Heart left ventricle (tissue), 16 donors: ENCODE measurements at places on chromosomes 4 and X. TPM values are rescaled to one million over a fixed set of nuclear protein-coding genes. Genes with fewer than 3 reads are reported as not detected.

DNA sequence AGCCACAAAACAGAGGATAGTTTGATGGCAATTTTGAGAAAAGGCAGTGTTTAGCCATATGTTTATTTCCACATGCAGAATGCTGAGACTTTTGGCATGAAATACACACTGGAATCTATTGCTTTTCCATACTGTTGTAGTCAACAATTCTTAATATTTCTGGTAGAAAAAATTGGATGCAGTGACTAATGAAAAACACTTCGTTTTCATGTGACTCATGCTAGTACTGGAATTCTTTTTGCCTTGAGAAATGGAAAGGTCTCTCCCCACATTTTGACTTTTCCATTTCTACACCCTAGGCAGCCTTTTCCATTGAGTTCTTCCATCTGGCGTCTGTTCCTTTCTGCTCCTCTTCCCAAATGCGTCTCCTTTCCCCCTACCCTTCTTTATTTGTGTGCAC is 425.2 kb upstream of the FTHL17 start:
- H3K4me3 ChIP-seq: no peak overlapping the region
- DNase-seq: no peak
- no peaks in the 10 kb centered on the region for H3K4me1 ChIP-seq
- no peaks in the 10 kb centered on the region for H3K36me3 ChIP-seq
- H3K27me3 ChIP-seq: no peaks in the 10 kb centered on the region

Gene DTHD1
- not detected for polyA plus RNA-seq

GRCh38 chr4:83535520-83536361 is at the start of gene GPAT3:
GPAT3 (plus strand) TSS chr4:83536108; CDS start chr4:83536623, 515 bp downstream.
- no peaks in the 10 kb centered on the region for H3K36me3 ChIP-seq
- H3K27ac ChIP-seq: peak within 1 kb of the TSS; percentile 91
- DNase-seq: peak; percentile 82
- H3K4me3 ChIP-seq: peak within 1 kb of the TSS; percentile 83
- H3K4me1 ChIP-seq: peaks cover 8% of the 10 kb centered on the region
- peaks cover 3% of the 10 kb centered on the region for H3K27me3 ChIP-seq

- no peaks in the 10 kb centered on the region for H3K36me3 ChIP-seq
- H3K27ac ChIP-seq: no peak overlapping the region
- H3K4me1 ChIP-seq: no peaks in the 10 kb centered on the region
- DNase-seq: no peak
- no peak overlapping the region for H3K4me3 ChIP-seq
- no peaks in the 10 kb centered on the region for H3K27me3 ChIP-seq
These were observed 214.0 kb upstream of the PSAPL1 start for GRCh38 chr4:7648544-7649395.

- DNase-seq: no peak
- H3K27ac ChIP-seq: no peak overlapping the region
- no peaks in the 10 kb centered on the region for H3K4me1 ChIP-seq
These were observed 40.5 kb upstream of the GLRB start for GRCh38 chr4:157035471-157035870.

- peak overlapping the region; percentile 81 for H3K4me3 ChIP-seq
- H3K4me1 ChIP-seq: peaks cover 8% of the 10 kb centered on the region
- no peak overlapping the region for H3K27ac ChIP-seq
- no peaks in the 10 kb centered on the region for H3K27me3 ChIP-seq
These were observed 1.8 kb downstream of the IL15 start for GRCh38 chr4:141638230-141638629.

Gene TCEAL6
- not detected for polyA plus RNA-seq

DNA sequence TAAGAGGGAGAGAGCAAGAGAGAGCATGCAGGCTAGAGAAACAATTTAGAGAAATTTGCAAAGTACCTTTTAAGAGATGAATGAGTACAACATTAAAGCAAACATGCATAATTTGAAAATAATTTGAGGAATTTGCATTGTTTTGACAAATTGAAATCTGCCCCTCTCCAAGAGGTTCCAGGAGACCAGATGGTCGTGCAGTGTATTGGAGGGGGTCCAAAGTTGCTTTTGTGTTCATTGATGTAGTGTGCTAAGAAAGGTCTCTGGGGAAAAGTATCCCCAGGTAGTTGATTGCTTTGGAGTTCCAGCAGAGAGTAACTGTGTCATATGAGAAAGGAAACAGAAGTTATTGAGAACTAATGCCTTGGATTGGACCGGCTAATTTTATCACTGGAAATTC is 635.0 kb upstream of the TENM3 start:
- no peaks in the 10 kb centered on the region for H3K4me1 ChIP-seq
- H3K27ac ChIP-seq: no peak overlapping the region
- no peak for DNase-seq
- H3K27me3 ChIP-seq: no peaks in the 10 kb centered on the region
- H3K4me3 ChIP-seq: no peak overlapping the region
